ENCODE measurements at places on chromosomes 1 and 21. TPM values are rescaled to one million over a fixed set of nuclear protein-coding genes. Genes with fewer than 3 reads are reported as not detected.

KIF17 gene
- 0.85 TPM for total RNA-seq

CCDC185 gene
- total RNA-seq: not detected

FH gene
- total RNA-seq: 39.2 TPM

KAZN gene
- 1.3 TPM for total RNA-seq

- DNase-seq: no peak
Measured at GRCh38 chr21:36766511-36766910, 67.6 kb downstream of the SIM2 start.

GRCh38 chr1:11654939-11655808, 497 bp downstream of the FBXO44 start:
- DNase-seq: no peak

DNA sequence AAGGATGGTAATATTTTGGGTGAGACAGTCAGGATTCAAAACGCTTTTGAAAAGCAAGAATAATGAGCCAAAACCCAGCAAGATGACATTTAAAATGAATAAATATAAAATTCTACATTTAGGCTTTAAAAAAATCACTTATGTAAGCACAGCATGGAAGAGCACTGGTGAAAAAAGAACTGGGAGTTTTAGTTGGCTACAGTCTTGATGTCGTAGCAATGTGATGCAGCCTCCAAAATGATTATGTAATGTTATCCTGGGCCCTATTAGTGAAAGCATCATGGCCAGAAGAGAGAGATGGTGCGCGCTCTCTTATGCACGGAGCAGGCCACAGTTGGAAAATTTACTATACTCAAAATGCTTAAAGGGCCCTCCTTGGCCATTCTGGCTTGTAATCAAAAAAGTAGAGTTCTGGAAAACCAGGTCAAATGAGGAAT, 5.1 kb downstream of the KCNJ9 start:
- DNase-seq: no peak

DNA sequence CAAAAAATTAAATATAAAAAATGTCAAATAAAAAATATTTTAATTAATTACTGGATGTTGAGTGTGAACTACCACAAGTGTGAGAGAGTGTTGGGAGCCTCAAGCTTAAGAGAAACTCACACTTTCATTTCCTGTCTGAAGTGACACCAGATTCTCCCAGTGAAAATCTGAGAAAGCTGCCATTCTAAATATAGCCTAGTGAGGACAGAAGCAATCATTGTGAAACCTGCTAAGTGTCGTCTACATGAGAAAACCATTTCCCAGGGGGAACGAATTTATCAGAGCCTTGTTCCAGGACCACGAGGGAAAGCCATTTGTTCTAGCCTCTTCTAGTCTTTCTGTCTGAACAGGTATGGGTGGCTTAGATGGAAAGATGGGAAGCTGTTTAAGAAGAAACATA, 329.3 kb upstream of the PRMT6 start:
- DNase-seq: no peak

DNA sequence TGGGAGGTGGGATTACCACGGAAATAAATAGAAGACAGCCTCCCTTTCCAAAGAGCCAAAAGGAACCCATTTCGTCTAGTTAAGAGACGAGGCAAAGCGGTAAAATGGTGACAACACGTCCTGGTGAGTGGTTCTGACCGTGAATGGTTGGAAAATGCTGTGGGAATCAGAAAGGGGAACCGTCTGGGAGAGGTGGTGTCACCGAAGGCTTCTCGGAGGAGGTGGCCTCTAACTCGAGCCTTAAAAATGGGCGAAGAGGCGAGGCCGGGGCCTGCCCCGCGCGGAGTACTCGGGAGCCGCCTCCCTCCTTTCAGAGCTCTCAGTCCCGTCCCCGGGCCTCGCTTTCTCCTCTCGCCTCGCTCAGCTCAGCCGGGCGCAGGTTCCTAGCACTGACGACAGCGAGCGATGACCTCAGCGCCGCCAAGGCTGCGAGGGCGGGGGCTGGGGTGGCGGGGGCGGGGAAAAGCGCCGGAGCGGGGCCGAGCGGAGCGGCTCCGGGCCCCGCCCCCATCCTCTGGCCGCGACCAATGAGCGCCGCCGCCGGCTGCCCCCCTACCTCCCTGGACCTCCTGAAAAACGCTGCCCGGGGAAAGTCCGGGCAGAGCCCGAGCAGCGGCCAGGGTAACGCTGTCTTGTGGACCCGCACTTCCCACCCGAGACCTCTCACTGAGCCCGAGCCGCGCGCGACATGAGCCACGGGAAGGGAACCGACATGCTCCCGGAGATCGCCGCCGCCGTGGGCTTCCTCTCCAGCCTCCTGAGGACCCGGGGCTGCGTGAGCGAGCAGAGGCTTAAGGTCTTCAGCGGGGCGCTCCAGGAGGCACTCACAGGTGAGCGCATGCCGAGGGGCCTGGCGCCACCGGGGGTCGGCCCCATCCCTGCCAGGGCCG, at the start of gene BTG2:
BTG2 (plus strand) TSS at position 601 of the 890 bp plus-strand sequence; CDS start at position 689, 88 bp downstream.
- peak; percentile 95 for DNase-seq

DNA sequence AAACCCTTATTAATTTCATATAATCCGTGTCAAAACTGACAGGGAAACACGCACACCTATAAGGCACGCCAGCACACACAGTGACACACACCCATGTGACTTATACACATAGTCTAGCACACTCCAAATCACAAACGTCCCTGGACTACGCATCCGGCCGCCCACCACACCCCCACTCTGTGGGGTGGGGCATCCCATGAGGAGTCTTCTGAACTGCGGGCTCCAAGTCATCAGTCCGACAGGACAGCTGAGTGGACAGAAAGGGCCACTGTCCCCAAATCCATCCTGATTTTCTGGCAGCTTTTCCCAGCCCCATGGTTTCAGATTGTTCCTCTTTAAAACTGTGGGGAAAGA, 829 bp downstream of the PEA15 start:
- no peak for DNase-seq

DNA sequence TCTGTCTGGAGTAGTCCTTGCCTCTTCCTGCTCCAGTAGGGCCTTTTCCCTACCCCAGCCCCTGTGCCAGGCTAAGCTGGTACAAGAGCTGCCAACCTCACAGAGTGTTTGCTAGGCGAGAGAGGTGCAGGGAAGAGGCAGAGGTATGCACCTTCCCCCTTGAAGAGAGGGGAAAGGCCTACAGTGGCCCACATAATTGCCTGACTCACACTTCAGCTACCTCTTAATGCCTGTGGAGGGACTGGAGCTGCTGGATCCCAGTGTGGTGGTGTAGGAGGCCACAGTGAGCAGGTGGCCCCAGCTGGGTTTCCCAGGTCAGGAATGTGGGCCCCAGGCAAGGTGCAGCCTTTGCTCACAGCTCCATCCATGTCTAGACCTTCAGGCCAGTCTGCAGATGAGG, 3.3 kb upstream of the CCDC28B start:
- no peak for DNase-seq

GRCh38 chr1:64072089-64072793, 131.2 kb upstream of the UBE2U start:
- no peak for DNase-seq

DNA sequence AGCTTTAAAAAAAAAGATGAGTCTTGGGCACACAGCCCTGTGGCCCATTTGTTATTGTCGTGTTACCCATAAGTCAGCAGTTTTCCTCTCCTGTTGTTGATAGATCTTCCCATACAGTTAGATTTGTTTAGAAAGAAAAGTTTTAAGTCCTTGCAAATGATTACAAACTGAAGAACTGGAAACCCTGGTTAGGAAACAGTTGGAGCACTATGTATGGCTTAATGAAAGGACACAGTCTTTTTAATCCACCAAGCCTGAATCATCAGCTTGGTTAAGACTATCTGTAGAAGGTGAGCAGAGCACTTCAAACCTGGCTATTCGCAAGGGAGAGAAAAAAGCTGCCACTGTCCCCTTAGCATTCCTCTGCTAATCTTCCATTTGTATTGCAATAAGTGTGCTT, 241.0 kb downstream of the DISC1 start:
- DNase-seq: no peak

- DNase-seq: no peak
Measured at GRCh38 chr1:28147264-28148094, 29.0 kb downstream of the PTAFR start.
